ENCODE measurements at places on chromosomes 4 and X.

DNA sequence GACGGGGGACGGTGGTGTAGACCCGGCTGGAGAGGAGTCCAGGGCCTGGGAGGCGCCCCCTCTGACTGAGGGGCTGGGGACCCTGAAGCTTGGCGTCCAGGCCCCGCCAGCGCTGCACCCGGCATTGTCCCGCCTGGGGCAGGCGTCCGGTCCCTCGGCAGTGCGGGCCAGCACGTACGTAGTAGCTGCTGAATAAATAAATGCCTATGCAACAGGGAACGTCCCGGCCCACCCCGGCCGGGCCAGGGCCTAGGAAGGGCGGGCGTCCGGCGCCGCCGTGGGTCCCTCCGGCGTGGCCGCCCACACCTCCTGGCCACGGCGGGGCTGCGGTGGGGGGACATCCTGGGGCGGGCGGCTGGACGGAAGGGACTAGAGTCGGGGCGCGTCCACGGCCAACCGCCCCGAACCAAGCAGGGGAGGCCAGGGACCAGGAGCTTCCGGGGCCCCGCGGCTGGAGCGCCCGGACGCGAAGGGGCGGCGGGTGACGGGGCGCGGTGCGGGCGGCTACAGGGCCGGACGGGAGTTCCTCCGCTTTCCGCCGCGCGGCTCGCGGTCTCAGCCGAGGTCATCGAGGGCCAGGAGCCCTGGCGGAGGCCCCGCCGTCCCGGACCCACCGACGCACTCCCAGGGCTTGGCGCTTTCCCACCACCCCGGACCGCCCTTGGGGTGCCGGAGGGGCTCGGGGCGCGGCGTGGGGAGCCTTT is 886 bp upstream of the WWC2 start:
- DNase-seq, result peak; percentile 60

DNA sequence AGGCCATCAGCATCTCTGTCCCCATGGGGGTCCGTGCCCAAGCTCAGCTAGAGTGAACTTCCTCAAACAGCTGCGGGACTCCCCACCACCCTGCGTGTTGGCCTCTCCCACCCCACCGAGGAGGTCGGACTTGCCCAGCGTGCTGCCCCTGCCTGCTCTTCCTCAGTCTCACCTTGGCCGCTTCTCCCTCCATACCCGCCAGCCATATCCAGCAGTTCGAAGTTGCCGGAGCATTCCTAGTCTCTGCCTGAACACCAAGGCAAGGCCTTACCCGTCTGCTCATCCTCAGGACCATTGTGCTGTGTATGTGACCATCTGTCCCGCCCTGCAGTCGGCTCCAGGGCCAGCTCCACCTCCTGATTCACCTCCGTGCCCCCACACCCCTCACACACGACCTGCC is 84.5 kb downstream of the WFS1 start:
- no peak for DNase-seq

DNA sequence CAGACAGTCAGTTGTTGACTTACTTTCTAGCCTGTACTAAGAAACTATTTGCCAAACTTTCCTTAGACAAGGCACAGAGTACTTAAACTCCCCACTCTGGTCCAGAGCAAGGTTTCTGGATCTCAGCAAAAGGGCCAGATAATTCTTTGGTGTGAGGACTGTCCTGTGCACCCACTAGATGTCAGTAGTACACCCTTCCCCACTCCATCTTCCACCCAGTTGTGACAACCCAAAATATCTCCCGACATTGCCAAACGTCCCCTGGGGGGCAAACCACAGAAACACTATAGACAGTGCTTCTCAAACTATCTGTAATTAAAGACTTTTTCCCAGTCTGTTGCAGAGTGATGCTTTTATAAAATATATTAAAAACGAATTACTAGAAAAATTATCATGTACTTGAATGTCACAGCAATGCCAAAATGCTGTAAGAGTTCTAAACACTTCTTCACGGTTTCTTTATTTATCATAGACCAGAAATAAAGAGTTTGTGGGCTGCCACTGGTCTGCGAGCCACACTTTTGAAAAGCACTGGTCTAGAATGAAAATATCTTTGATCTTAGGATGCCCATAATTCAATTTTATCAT is 203.5 kb downstream of the PRDM5 start:
- no peak for DNase-seq

GRCh38 chr4:67546971-67547370 is 1.7 kb upstream of the CENPC start:
- no peak for DNase-seq

- peak; percentile 19 for DNase-seq
Measured at GRCh38 chr4:2411786-2412510, 6.5 kb downstream of the ZFYVE28 start.

DNA sequence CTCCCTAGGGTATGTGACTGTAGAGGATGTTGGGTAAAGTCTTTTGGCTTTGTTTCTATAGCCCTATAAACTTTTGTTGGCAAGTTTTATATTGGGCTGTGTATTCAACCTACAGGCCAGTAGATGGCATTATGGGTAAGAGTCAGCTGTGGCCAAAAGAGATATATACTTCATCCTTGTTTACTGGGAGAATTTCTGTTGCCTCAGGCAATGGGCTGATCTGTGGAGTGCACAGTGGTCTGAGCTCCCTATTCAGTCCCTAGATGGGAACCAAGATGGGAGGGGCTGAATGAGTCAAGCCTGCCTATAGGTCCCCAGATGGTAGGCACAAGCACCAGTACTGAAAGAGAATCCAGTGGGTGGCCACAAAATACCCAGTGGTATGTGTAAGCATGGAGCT is 580.6 kb downstream of the EPHA5 start:
- DNase-seq, result no peak

DNA sequence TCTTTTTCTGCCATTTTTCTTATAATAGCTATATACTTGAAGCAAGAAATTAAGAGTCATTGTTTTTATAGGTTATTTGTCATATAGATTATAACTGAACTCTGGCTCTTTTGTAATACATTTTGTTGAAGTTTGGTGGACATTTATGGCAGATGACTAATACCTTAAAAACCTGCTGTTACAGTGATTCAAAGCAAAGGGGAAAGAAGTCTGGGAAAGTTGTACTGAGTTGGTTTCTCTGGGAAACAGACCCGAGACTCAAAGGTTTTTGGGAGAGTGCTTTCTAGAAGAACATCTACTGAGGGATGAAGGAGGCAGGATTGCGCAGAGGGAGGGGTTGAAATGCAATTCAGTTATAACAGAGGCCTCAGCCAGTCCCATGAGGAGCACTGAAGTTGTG is 35.9 kb downstream of the NAP1L5 start:
- DNase-seq, result no peak

DNA sequence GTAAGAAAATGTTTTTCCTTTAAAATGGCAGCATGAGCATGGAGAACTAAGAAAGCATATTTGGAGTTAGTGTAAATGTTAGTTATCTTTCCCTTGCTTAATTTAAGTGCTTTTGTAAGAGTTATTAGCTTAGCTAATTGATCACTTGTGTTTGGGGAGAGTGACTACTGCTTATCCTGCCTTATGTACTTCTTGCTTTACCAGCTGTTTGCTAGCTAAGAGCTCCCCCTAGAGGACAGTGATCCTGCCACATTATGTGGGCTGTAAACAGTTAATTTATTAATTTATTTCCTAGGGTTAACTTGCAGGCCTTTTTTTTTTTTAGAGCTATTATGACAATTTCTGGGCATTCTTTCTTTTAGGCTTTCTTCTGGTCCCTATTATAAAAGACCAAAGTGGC is 435.8 kb downstream of the MAGEB5 start:
- DNase-seq, result no peak

- DNase-seq, result no peak
Measured at GRCh38 chr4:147943159-147943638, 211.3 kb downstream of the ARHGAP10 start.

GRCh38 chrX:84168574-84168973 is 19.4 kb downstream of the RPS6KA6 start:
- no peak for DNase-seq

DNA sequence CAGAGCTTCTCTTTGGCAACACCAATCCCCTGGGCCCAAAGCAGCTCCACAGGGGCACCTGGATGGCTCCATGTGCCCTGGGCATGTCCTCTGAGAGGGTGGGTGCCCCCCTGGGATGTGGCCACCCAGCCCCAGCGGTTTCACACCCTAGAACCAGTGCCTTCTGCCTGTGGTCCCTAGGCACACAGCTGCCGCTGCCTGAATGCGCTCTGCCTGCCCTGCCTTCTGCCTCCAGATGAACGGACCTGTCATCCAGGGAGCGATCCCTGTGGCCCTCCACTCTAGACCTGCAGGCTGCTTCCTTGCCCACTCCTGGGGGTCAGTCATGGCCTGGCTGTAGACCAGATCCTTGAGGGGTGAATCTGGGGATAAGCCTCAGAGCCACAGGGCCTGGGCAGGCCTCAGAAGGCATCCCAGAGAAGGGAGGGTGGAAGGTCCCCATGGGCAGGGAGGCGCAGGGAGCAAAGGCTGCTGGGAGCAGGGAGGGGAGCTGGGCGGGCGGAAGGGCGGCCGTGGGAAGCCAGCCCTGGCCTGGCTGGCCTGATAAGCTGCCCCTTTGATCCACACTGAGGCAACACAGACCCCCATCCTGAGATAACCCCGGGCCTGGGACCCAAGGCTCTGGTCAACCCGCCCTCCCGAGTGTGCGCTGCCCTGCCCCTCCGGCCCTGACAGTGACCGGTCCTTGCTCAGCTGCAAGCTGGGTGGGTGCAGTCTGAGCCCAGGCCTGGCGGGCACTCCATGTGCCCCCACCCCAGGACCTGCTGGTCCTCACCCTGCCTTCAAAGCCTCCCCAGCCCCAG is 8.1 kb upstream of the FGFR3 start:
- DNase-seq, result no peak

GRCh38 chrX:786441-786881 is 155.9 kb downstream of the SHOX start:
- DNase-seq, result no peak

DNA sequence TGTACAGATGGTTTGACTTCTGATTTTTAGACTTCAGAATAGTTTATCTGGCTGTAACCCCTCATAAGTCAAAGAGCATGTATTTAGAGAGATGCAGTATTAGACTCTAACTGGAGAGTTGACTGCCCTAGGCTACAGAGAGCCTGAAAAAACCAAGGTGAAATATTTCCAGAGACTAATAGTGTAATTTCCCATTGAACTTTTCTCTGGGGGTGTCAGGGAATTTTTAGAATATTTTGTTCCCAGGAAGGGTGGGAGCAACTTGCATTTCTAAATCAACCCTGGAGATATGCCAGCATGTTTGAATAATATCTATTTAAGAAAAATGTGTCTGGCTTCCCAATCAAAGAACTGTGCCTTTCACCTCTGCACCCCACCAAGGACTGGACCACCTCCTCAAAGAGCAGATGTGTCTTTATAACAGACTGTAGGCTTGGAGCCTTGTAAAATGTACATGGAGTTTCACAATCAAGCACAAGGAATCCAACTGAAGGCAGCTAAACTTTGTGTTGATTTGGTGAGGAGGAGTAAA is 2.0 kb downstream of the ANXA3 start:
- DNase-seq, result no peak

DNA sequence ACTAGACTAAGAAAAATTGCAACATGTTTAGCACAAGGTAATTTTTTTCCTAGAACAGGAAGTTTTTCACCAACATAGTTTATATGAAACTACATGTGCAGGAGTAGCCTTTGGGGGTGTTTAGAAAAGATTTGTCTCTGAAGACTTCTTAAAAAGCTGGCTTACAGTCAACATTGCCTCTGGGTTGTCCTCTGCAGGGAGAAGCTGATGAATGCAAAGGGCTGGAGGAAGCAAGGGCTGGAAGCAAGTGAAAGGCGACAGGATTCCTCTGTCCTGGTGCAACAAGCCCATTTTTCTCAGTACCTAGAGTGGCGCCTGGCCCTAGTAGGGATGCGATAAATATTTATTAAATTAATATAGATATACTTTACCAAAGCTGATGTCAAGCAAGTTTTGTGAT is 180.3 kb upstream of the LCORL start:
- no peak for DNase-seq

DNA sequence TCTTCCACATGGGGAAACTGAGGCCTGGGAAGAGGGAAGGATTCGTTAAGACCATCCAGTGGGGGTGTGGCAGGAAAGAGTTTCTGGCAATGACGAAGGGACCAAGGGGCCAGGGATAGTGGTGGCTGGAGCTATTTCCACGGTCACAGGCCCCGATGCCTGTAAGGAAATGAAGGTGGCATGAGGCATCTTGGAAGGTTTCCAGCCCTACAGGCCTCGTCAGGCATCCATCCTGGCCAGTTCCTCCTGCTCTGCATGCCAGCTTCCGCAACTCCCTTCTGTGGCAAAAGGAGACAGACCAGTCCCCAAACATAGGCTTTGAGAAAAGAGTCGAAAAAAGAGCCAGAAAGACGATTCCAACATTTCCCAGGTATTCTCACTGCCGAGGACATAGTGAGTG is 9.2 kb upstream of the C4orf50 start:
- no peak for DNase-seq

DNA sequence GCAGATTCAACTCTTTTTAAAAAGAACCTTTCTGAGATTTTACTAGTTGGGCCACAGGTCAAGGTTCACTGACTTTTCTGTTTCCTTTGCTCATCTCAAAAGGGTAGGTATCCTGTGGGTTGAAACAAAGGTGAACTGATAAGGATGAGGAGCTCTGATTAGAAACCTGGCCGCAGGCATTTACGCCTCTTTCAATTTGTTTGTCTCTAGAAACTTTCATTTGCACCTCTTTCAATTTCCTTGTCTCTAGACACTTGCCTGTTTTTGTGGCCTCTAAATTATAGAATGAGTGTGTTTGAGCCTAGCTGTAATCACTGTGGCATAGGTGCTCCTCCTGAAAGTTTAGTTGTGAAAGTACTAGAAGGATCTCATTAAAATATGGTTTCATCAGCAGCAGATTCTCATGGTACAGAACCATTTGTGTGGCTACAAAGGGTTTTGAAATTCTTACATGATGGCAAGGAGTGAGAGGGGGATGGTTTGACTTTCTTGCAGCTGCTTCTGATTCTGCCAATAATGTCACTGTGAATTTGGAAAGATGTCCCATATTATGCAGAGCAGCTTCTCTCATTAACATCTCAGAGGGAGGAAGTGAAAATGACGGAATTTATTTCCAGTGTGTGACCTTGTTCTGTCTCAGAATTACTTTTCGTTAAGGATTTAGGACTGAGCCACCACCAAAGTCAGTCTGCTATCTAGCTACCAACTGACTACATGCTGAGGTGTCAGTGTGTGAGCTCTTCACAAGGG is 142.2 kb downstream of the SH2D1A start:
- DNase-seq, result no peak

GRCh38 chrX:38807873-38808272 is 6.6 kb downstream of the MID1IP1 start:
- DNase-seq, result no peak

DNA sequence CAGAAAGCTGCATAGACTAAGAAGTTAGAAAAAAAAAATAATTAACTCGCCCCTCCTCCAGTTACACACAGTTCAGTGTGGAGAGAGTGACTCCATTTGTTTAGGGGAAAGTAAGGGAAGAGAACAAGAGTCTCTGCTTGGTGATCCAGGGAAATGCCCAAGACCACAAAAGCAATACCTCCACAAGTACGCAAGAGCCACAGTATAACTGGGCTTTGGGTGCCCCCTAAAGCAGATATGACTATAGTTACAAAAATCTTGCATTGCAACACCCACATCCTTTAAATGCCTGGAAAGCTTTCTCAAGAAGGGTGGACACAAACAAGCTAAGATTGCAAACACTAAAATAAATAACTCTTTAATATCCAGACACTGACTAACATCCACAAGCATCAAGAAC is 164.2 kb upstream of the NRK start:
- DNase-seq, result no peak

GRCh38 chr4:147599769-147600168 is 17.4 kb upstream of the TMEM184C start:
- DNase-seq, result no peak

GRCh38 chr4:7323872-7324650 is 110.7 kb downstream of the PSAPL1 start:
- no peak for DNase-seq

GRCh38 chr4:123995936-123996335 is 599.3 kb downstream of the SPRY1 start:
- no peak for DNase-seq

- no peak for DNase-seq
Measured at GRCh38 chrX:111165902-111166301, 69.9 kb downstream of the PAK3 start.
